ENCODE measurements at places on chromosomes 3 and 15. TPM values are rescaled to one million over a fixed set of nuclear protein-coding genes. Genes with fewer than 3 reads are reported as not detected.

DNA sequence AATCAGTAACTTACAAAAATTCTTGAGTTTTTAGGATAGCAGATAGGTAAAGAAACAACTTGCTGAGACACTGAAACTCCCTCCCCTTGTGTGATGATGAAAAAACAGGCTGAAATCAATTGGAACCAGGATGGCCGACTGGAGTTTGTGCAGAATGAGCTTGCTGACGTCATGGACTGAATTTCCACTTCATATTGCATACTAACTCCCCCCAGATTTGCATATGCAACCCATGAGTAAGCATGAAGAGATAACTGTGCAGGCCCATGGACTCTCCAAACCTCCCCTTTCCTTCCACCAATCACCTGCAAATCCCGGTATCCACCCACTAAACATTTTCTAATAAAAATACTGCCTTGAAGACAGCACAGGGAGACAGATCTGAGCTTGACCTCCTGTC is 82.0 kb upstream of the SCN5A start:
- no peak for DNase-seq

- no peak for DNase-seq
Measured at GRCh38 chr3:51683566-51683965, 12.5 kb downstream of the TEX264 start.

GRCh38 chr15:97679106-97679688 is 281.3 kb upstream of the ARRDC4 start:
- no peak for DNase-seq

GRCh38 chr3:185332026-185332735 is 30.8 kb upstream of the MAP3K13 start:
- no peak for DNase-seq

- no peak for DNase-seq
Measured at GRCh38 chr15:66705277-66706146, 3.5 kb downstream of the SMAD6 start.

- no peak for DNase-seq
Measured at GRCh38 chr3:173744479-173744878, 346.9 kb downstream of the NLGN1 start.

DNA sequence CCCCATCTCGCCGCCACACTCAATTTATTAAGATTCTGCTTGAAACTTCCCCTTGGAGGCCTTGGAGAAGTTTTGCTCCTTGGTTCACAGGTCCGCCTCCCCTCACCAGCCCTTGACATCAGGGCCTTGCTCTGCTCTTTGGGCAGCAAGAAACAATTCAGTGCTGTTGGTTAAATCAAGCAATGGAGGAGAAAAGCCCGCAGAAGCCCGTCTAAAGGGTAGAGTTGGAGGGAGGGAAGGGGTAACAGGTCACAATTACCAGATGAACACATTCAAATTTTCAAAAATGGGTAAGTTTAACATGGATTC is 429 bp downstream of the PARP9 start:
- no peak for DNase-seq

DNA sequence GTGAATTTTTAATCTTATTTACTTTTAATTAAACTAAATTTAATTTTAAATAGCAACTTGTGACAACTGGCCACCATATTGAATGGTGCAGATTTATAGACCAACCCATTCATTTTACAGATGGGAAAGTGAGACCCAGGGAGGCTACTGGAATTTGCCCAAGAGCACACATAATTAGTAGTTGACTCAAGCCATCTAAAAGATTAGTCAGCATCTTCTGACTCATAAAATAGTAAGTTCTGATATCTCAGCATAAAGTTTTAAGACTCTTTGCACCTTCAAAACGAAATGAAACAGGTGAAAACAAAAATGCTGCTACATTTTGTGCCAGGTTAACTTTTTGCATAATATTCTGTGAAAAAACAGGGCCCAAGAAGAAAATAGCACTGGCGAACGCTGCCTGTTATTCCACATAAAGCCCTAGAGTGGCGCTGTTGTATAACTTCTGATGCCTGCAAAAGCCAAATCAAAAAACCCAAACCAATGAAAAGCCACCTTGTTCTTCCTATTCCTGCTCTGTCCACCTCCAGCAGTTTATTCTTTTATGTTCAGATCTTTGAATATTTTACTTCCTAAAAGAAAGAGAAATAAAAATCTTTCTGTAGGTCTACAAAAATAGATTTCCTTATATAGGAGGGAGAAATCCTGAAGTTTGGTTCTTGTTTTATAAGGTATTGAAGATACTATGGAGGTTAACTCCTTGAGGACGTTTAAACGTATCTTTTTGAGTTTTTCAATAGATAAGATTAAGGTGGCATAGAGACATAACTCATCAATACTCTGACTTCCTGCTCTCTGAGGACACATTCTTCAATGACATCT is 62.8 kb downstream of the OTOL1 start:
- no peak for DNase-seq

DNA sequence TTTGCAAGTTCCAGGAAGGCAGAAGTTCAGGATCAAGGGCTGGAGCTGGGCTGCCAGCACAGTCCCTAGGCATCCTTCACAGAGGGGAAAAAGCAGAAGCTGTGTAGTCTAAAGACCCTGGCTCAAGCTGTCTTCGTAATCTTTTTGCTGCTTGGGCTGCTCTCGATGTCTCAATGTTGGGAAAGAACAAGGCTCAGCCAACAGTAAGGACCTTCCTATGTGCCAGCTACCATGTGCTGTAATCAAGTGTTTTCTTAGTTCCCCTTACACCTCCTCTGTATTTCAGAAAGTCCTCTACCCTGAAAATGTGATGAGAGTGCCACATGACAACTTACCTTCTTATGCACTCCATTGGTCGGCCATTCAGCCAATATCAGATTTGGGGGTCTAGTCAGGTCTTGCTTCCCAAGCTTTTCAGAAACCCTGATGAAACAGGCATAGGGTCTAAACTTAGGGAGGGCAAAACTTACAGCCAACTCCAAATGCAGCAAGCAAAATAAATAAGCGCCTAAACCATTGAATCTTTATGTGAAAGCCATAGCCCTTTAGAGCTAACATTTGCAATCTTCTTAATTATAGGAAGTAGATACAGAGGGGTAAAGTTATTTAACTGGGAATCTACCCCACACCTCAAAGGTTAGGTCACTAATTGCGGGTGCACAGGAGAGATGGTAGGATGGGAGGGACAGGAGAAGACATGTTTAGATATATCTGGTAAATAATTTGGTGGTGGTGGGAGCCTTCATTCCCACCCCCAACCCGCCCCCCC is 1.2 kb upstream of the EDEM1 start:
- no peak for DNase-seq

DNA sequence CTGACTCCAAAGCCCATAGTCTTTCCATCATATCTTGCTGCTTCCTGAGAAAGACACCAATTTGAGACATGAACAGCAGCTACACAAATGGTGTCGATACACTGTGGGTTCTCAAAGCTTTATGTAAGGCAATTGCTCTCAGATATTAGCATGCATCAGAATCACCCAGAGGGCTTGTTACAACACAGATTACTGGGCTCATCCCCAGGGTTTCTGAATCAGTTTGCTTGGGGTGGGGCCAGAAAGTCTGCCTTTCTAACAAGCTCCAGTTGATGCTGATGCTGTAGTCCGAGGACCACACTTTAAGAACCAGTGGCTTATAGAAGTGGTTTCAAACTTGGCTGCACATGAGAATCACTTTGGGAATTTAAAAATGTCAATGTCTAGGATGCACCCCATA is 86.5 kb downstream of the SEMA6D start:
- DNase-seq = no peak

GRCh38 chr15:101510212-101511197 is 21.0 kb upstream of the PCSK6 start:
- DNase-seq = no peak

DNA sequence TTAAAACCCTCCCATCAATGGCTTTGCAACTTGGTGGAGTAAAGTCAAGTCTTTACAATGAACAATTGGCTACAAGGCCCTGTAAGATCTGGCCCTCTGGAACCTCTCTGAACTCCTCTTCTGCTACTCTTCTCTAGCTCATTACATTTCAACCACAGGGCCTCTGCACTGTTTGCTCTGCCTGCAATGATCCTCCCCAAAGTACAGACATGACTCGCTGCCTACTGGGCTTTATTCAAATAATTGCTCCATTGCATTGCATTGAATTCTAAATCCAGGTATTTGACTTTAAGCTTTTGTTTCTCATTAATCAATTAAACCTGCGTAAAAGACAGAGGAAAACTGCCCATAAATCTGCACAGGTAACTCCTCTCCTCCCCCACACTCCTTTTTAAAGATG is 96.7 kb downstream of the CD47 start:
- no peak for DNase-seq

- DNase-seq = no peak
Measured at GRCh38 chr3:56356808-56357207, 111.5 kb downstream of the ERC2 start.

DNA sequence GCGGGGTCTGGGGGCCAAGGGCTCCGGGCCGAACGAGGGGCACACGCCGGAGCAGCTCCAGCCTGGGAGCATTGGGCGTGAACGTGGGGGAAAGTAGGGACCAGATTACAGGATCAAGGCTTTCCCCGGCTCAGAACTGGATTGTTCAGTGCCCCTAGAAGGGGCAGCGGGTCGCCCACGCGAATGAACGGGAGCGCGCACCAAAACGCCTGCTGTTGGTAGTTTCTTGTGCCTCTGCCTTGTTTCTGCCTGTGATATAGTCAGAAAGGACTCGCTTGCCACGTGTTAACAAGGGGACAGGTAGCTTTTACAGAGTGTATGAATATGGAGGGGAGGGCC is 1.1 kb downstream of the CASR start:
- no peak for DNase-seq

DNA sequence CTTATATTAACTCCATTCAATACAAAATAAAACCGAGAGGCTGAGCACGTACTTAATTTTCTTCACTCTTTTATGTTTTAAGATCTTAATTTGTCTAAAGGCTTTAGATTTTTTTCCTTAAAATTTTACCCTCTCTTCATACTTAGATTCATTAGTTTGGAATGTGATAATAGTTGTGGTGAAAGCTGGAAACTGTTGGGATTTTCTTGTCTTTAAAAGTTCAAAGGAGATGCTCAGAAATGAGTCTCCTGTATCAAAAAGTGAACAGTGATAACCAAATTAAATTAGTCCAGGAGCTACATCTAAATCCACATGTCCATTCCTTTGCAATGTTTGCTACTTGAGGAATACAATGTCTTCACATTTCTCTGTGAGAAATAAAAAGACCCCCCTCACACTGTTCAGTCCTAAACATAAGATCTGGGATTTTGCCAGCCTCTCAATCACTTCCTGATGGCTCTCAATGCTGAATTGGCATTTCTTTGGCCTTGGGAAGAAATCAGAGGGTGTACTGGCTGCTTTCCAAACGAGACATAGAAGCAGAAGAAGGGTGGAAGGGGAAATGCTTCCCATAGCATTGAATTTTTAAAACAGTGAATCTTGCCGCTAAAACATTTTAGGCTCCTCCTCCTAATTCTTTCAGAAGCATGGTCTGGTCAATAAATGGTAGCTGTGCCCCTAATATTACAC is 245.0 kb downstream of the SHOX2 start:
- DNase-seq = no peak

- no peak for DNase-seq
Measured at GRCh38 chr3:45366290-45366689, 22.1 kb upstream of the LARS2 start.

DNA sequence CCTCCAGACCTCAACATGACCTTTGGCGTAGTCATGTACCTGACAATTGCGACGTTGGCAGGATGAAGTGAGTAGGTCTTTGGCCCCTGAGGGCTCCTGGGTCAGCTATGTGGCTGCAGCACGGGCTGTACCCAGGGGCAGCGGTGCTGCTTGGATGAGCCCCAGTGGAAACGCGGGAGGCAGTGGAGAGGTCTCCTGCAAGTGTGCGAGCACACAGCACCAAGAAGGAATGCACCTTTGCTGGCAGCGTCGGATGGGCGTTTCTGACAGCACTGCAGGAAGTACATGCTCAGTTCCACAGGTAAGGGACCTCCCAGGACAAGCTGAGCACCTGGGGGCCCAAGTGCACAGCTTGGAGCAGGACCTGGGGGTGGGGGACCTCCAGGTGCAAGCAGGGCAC is 67.4 kb upstream of the UNC13C start:
- no peak for DNase-seq

DNA sequence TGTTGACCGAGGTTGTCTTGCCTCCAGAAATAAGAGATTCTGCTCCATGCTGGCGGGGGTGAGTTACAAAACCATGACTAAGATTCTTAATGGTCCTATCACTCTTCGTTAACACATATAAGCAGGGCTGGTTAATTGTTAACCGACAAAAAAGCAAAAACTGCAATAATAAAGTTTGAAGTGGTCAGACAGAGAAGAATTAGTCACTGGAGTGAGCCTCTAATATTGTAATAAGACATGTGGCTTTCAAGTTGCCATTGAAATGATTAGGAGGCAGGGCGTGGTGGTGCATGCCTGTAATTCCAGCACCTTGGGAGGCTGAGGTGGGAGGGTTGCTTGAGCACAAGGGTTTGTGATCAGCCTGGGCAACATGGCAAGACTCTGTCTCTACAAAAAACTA is 78.4 kb upstream of the NR2F2 start:
- no peak for DNase-seq

DNA sequence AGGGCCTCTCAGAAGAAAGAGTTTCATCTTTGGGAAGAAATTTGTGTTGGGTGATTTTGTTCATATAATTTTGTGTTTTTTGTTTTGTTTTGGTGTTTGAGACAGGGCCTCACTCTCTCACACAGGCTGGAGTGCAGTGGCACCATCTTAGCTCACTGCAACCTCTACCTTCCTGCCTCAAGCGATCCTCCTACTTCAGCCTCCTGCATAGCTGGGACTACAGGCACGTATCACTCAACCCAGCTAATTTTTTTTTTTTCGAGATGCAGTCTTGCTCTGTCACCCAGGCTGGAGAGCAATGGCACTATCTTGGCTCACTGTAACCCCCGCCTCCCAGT is 29.0 kb upstream of the PIK3CB start:
- no peak for DNase-seq

TMEM212 gene
- total RNA-seq = not detected

PLA2G4D gene
- total RNA-seq = not detected

GOLGA8K gene
- total RNA-seq = 0.70 TPM

GOLGA6L10 gene
- total RNA-seq = 0.11 TPM

SLC28A2 gene
- not detected for total RNA-seq

KY gene
- total RNA-seq = 13.7 TPM

FGF7 gene
- 35.0 TPM for total RNA-seq

PAQR5 gene
- total RNA-seq = 0.73 TPM

LRRIQ4 gene
- total RNA-seq = not detected

TAGLN3 gene
- total RNA-seq = not detected

DISP2 gene
- total RNA-seq = 5.9 TPM

SSUH2 gene
- total RNA-seq = 1.00 TPM

TRIP4 gene
- 13.1 TPM for total RNA-seq

CNTN6 gene
- total RNA-seq = not detected

PLSCR2 gene
- not detected for total RNA-seq

OIP5 gene
- not detected for total RNA-seq

PLXNB1 gene
- 51.3 TPM for total RNA-seq

NCK1 gene
- 21.7 TPM for total RNA-seq

SEC22A gene
- 6.5 TPM for total RNA-seq

ADAMTSL3 gene
- total RNA-seq = 10.5 TPM

SH2D7 gene
- total RNA-seq = not detected

LRRC2 gene
- total RNA-seq = 122 TPM

ADGRG7 gene
- not detected for total RNA-seq

ANKRD34C gene
- total RNA-seq = not detected

AHSG gene
- not detected for total RNA-seq

HIGD2B gene
- not detected for total RNA-seq

PLA2G4B gene
- 3.6 TPM for total RNA-seq

KLF15 gene
- 34.0 TPM for total RNA-seq

Measured in Right ventricle myocardium superior (tissue), 1 donor.